ENCODE measurements at places on chromosomes 2 and 18.

GRCh38 chr18:12995952-12996477 lies 4.9 kb downstream of the CEP192 start:
- no peak for DNase-seq

GRCh38 chr18:2306606-2307005 lies 264.7 kb downstream of the METTL4 start:
- DNase-seq, result no peak

- DNase-seq, result no peak
Observed at GRCh38 chr2:32678825-32679224, 51.0 kb downstream of the TTC27 start.

- no peak for DNase-seq
Observed at GRCh38 chr2:196441527-196441926, 198.0 kb upstream of the CCDC150 start.

GRCh38 chr2:10285556-10286198 lies 17.0 kb upstream of the HPCAL1 start:
- no peak for DNase-seq

DNA sequence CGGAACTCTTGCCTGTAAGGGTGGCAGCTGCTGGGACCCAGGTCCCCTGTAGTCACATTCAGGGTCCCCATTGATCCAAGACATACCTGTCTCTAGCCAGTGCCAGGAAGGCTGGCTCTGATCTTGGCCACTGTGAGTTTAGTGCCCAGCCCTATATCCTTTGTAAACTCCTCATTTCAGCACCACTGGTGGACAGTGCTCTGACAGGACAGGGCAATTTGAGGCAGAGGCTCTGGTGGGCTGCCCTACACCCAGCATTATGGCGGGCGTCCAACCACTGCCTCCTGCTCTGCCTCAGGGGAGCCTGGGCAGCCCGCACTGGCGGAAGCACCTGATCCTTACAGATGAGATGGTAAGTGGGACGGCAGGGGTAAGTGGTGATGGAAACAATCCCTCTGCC lies 55.2 kb upstream of the MGAT4A start:
- DNase-seq, result no peak

Data from forelimb muscle (tissue), 1 donor.